Activated CD4-positive, alpha-beta T cell treated with anti-CD3 and anti-CD28 coated beads, Interleukin-2, Interleukin-6, amounts not matched to agents 100 ng/mL and 50 ng/mL, durations not matched to agents 16 hours and 8 hours (primary cell): ENCODE measurements at places on chromosomes 2 and 18.

DNA sequence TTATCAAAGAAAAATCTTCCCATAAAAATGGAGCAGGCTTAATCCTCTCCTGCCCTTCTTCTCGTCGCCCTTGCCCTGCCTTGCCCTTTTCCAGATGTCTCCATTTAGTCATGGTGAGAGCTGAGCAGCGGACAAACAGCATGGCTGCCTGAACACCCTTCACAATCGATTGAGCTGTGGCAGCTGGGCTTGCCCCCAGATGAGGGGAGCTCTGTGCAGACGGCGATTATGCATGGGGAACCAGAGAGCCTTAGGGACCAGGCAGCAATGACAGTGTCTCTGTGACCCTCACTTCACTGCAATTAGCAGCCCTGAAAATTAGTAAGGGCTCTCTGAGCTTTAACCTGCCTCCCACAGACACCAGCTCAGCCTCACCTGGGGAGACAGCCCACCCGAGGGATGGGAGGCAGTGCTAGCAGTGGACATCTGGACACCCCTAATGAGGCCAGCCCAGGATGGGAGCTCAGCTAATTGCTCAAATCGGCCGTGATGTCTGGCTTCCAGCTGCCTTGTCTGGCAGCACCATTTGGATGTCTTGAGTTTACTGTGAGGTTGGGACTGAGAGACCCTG is 365.7 kb downstream of the TNS1 start:
- no peak for DNase-seq

DNA sequence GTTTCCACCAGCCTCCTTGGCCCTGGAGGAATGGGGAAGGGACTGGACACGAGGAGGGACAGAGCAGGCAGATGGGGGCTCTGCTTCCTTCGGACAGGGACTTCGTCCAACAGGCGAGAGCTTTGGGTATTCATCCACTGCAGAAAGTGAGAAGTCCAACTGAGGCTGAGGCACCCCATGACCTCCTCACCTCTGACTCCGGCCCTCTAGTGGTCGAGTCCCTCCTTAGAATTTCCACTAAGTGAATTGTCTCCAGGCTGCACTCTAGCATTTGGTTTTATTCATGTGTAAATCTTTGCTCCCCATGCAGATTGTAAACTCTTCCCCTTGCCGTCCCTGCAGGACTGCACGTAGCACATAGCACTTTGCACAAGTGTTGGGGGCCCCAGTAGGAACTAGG is 75.6 kb downstream of the TMEM247 start:
- peak; percentile 38 for DNase-seq

DNA sequence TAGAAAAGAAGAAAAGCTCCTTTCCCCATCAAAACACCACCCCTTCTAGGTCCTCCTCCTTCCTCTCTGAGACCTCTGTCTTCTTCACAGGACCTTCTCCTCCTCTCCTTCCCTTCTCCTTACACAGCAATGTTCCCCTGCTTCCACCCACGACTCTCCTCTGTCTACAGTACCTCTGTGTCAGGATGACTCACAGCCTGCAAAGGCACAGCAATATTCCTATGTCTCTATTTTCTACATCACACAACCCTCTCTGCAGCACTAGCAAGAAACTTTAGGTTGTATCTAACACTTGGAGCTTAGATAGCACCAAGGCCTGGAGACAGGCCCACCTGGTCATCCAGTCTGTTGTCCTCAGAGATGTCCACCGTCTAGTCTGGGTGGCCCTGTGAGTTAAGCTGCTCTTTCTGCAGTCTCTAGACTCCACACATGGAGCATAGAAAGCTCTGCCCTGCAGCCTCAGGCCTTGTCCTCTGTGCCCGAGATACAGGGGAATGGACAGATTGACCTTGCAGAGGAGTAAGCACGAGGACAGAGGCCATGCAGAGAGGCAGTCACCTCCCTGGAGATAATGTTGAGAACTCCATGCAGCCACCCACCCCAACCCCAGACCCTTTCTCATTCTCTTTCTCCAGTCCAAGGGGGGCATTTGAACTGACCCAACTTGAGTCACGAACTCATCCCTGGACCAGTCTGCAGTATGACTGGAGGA is 212.0 kb downstream of the TNS1 start:
- no peak for DNase-seq

GRCh38 chr2:20062615-20063545 is 11.5 kb upstream of the LAPTM4A start:
- DNase-seq: no peak

- no peak for DNase-seq
Observed at GRCh38 chr18:38470421-38470820, 904.8 kb upstream of the CELF4 start.

DNA sequence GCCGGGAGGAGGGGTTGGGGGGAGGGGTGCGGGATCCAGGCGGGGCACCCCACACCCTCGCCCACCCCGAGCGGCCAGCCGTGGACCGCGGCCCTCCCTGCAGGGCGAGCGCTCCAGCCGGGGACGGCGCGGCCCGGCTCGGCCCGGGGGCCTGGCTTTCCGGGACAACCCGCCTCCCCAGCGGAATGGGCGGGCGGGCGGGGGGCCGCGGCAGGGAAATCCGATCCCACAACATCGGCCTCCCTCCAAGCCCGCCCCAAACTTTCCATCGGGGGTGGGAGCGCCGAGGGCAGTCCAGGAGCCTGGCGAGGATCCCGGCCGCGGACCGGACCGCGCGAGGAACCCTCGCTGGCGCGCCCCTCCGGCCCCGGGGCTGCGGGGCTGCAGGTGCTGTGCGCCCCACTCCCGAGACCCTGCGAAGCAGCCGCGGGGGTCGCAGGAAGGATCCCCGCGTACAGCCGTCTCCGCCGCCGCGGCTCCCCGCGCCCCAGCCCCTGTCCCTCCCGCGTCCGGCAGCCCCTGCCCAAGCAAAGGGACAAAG is 529 bp downstream of the SEMA4C start:
- DNase-seq: no peak

- no peak for DNase-seq
Observed at GRCh38 chr2:28437918-28438317, 45.3 kb downstream of the FOSL2 start.

DNA sequence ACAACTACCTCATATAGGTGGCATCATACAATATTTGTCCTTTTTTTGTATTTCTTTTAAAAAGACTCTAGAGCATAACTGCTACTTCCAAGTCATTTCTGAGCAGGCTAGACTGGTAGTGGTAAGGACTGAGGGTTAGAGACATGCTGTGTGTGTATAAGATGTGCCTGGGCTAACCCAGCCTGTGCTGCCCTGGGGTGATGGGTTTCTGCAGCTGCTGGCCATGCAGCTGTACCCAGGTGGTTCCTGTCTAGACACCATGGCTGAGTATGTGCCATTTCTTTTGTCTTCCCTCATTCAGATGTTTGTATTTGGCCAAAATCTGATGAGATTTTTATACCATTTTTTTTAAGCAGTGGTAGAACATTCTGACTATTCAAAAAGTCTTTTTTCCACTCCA is 40.0 kb downstream of the MERTK start:
- DNase-seq: no peak

- peak; percentile 28 for DNase-seq
Observed at GRCh38 chr2:215917953-215918620, 95.3 kb downstream of the MREG start.

GRCh38 chr2:179129574-179130238 is 79.8 kb upstream of the CCDC141 start:
- DNase-seq: peak; percentile 21

DNA sequence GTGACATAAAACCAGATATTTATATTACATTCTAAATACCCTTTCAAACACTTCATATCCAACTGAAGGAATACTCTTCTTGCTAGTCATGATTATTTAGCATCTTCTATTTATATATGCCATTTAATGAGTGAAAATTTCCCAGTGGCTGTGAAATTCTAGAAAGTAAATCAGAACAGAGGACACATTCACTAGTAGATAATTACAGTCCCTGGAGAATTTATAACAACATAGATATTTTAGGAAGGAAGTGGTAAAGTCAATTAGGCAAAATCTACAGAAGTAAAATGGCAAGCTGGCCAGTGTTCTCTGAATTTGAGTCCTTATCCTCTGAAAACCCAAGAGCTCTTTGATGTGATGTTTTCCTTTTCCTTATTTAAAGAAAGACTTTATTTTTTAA is 121.8 kb downstream of the PMAIP1 start:
- DNase-seq: no peak

DNA sequence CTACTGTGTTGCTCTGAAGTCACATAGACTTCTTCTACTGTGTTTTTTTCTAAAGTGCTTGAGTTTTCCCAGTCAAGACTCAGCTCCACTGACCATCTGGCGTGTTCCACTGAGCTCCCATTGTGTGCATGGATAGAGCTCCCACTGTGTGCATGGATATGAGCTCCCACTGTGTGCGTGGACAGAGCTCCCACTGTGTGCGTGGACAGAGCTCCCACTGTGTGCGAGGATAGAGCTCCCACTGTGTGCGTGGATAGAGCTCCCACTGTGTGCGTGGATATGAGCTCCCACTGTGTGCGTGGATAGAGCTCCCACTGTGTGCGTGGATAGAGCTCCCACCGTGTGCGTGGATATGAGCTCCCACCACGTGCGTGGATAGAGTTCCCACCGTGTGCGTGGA is 148.3 kb upstream of the ALKAL2 start:
- DNase-seq: no peak

GRCh38 chr2:185578322-185578721 is 160.3 kb upstream of the FSIP2 start:
- DNase-seq: no peak

DNA sequence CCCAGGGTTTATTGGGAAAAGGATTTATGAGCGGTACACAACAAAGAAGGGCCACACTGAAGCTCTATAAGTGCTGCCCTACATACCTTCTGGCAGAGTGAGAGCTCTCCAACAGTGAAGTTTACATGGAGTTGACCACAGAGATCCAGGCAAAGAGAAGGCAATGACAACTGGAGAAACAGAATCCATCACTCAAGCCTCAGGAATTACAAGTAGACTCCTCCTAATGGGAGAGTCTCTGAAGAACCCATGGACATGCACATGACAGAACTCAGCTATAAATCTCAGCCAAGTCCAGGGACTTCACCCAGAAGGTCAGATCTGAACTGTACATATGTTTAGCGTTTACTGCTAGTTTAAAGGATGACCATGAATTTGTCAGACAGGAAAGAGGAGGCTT is 164.7 kb downstream of the DNAH7 start:
- no peak for DNase-seq

DNA sequence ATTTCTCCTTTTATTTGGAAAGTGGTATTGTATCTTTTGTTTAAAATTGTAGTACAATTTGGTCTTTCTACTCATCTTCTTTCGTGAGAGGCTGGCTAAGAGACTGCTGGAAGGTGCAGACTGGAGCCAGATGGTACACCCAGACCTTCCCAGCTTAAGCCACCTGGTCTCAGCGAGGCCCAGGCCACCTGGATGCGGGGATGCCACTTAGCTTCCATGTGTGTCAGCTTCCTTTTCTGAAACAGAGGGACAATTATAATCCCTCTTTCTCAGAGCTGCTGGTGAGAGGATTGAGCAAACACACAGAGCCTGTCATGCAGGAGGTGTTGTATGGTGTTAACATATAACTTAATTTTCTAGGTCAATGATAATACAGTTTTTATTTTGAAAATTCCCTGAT is 17.4 kb downstream of the FARP2 start:
- DNase-seq: no peak

GRCh38 chr2:201320701-201321100 is 36.4 kb downstream of the FLACC1 start:
- no peak for DNase-seq

DNA sequence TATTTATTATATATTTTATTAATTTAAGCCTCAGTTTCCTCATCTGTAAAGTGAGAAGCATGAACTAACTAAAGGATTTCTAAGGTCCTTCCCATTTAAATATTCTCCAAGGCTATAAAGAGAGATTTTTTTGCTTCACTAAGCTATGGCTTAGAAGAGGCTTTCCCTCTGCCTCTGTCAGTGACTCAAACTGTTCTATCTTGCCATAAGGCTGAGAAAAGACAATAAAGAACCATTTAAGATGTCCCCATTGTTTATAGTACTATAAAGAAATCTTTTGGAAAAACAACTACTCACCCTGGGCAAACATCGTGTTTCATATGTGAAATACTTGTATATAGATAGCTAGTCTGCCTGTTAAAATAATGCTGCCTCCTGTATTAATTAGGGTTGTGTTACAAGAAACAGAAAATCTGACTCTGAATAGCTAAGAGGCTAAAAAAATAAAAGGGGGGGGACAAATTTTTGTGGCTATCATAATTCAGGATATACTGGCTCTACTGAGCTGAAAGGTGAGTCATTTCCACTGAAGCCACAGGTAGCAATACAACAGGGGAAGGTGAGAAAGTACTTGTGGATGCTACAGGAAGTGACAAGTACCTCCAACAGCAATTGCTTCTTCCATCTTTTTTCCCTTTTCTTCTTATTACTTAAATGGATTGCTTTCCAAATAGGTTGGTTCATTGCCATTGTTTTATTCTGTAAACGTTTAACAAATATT is 25.4 kb downstream of the EPHA4 start:
- peak; percentile 16 for DNase-seq

GRCh38 chr2:11796190-11797171 is 50.0 kb downstream of the LPIN1 start:
- no peak for DNase-seq

DNA sequence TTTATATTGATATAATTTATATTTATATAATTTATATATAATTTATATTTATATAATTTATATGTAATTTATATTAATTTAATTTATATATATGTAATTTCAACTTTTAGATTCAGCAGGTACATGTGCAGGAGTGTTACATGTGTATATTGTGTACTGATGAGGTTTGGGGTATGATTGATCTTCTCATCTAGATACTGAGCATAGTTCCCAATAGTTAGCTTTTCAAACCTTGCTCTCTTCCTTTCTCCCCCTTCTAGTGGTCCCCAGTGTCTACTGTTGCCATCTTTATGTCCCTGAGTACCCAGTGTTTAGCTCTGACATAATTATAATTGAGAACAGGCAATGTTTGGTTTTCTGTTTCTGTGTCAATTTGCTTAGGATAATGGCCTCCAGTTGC is 1335.3 kb upstream of the CDH2 start:
- no peak for DNase-seq

DNA sequence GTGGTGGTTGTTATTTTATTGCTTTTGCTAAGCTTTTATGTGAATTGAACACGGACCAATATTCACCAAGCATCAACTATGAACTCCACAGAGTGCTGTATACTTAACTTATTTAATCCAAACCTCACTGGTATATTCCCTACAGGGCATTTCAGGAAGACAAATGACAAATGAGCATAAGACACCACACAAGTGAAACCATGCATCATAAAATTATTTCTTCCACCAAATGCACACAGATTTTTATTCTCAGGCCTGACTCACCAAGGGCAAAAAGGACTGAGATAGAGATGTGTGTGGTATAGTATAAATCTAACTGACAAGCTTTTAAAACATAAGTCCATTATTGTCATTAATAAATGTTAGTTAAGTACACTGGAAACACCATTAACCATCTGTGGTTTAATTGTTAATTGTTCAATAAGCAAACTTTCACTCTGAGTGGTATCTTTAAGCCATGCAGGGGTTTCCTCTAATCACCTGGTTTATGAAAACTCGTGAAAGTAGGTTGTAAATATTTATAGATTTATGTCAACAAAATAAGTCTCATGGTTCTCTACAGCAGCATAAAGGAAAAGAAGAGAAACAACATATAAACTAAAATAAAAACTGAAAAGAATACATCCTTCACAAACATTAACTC is 77.6 kb upstream of the CRIM1 start:
- no peak for DNase-seq

- DNase-seq: no peak
Observed at GRCh38 chr2:1556286-1556685, 143.0 kb downstream of the TPO start.

GRCh38 chr2:36441816-36442215 is 86.2 kb downstream of the CRIM1 start:
- peak; percentile 3 for DNase-seq

GRCh38 chr18:52069201-52069600 is 270.8 kb upstream of the DCC start:
- DNase-seq: no peak
